ENCODE measurements at places on chromosomes 13 and 19.

- DNase-seq: peak; percentile 53
These were observed 10.1 kb downstream of the FOSB start for GRCh38 chr19:45477713-45478453.

DNA sequence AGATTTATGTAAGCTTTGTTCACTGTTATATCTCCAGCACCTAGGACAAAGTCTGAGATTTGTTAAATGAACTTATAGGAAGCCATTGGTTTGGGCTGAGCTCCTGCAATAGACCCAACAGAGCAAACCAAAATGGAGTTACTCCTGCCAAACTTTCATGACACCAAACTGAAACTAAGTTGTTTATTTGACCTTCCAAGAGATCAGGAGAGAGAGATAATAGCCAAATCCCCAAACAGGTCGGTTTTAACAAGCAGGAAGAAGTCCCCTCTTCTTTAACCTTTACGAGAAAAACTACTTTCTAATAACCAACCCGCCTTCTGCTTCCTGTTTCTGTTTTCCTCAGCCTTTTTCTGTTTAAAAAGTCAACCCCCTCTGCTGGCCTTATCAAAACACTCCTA, 54.9 kb upstream of the ATP12A start:
- DNase-seq: no peak

GRCh38 chr19:49845414-49845813, 5.5 kb upstream of the PTOV1 start:
- no peak for DNase-seq

- no peak for DNase-seq
These were observed 23.9 kb upstream of the URAD start for GRCh38 chr13:28012383-28012782.

GRCh38 chr13:33265607-33266006, 19.9 kb downstream of the STARD13 start:
- no peak for DNase-seq

GRCh38 chr19:7987114-7987768, 18.2 kb downstream of the ELAVL1 start:
- no peak for DNase-seq

GRCh38 chr19:35291259-35291658, 702 bp upstream of the MAG start:
- no peak for DNase-seq

GRCh38 chr13:21066946-21067345, 5.6 kb upstream of the LATS2 start:
- DNase-seq: no peak

DNA sequence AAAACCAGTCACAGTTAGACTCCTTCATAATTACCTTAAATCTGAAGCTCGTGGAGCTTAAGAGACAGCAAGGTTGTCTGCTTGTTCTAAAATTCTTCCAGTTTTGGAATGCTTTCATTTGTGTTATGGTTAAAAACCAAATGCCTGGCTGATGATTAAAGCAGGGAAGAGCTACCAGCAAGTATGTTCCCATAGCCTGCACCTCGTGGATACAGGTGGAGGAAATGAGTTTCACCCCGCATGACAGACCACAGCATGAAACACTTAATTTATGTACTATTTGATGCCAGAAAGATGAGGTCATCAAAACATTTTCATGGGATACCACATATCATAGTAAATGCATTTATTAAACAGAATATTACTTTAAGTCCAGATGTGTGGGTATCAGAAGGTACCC, 416 bp upstream of the DOCK9 start:
- DNase-seq: no peak

- no peak for DNase-seq
These were observed 282.4 kb downstream of the MZT1 start for GRCh38 chr13:72444999-72445398.

DNA sequence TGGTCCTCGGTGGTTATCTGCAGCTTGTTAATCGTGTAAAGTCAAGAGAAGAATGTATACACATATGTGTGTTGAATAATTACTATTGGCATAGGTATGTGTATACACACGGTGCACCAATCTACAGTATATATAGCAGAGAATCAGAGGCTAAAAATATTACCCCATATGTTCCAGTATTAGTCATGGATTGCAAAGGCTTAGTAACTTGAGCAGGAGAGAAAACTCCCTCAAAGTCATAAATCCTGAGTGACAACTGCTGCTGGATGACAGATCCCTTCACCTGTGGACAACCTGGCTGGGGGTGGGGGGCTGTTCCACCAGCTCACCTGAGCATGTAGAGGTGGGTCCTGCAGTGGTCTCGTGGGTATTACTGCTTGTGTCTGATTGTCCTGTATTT, 185.0 kb downstream of the ZNF536 start:
- DNase-seq: no peak

GRCh38 chr13:87302931-87303330, 368.2 kb upstream of the SLITRK5 start:
- DNase-seq: no peak

- peak; percentile 72 for DNase-seq
These were observed 1.5 kb upstream of the RAB3A start for GRCh38 chr19:18205200-18205892.

- no peak for DNase-seq
These were observed at the start of gene SLC15A1 for GRCh38 chr13:98752467-98753290. TSS of gene SLC15A1 (minus strand) at chr13:98752672. CDS start at chr13:98752598, 74 bp downstream.

DNA sequence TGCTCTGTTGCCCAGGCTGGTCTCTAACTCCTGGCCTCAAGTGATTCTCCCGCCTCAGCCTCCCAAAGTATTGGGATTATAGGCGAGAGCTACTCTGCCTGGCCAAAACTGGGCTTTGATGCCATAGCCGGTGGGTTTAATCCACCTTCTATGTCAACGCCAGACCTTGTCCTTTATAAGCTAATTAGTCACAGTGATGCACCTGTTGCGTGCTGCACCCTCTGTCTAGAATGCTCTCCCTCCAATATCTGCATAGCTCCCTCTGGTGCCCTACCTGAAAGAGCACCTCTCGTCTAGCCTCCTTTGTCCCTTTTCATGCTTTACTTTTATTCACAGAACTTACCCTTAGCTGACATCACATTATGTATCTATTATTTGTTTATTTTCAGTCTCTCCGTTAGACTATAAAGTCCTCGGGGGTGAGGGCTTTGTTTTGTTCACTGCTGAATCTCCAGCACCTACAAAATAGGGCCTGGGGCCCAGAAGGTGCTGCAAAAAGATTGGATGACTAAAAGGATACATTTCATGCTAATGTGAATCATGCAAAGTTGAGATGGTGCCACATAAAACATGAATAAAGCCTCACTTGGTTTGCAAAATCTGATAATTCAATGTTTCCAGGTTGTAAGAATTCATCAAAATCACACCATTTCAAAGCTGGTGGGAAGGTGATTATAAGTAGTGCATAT, 148.1 kb downstream of the USP12 start:
- no peak for DNase-seq

- DNase-seq: no peak
These were observed 87.6 kb downstream of the ARHGEF7 start for GRCh38 chr13:111202745-111203144.

DNA sequence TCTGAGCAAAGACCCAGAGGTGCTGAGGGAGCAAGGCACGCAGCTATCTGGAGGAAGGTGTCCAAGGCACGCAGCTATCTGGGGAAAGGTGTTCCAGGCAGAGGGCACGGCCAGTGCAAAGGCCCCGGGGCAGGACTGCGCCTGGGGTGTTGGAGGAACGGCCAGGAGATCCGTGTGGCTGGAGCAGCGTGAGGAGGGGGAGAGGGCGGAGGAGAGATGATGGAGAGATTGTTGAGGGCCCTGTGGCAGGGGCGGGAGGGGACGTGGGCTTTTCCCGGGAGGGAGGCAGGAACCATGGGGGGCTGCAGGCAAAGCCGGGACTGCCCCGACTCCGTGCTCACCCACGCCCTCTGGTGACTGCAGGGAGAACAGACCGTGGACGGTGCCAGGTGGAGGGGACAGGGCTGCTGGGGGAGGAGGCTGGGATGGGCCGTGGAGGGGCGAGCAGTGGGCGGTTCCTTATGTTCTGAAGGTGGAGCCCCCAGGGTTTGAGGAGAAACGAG, 13.3 kb upstream of the MISP start:
- peak; percentile 82 for DNase-seq

DNA sequence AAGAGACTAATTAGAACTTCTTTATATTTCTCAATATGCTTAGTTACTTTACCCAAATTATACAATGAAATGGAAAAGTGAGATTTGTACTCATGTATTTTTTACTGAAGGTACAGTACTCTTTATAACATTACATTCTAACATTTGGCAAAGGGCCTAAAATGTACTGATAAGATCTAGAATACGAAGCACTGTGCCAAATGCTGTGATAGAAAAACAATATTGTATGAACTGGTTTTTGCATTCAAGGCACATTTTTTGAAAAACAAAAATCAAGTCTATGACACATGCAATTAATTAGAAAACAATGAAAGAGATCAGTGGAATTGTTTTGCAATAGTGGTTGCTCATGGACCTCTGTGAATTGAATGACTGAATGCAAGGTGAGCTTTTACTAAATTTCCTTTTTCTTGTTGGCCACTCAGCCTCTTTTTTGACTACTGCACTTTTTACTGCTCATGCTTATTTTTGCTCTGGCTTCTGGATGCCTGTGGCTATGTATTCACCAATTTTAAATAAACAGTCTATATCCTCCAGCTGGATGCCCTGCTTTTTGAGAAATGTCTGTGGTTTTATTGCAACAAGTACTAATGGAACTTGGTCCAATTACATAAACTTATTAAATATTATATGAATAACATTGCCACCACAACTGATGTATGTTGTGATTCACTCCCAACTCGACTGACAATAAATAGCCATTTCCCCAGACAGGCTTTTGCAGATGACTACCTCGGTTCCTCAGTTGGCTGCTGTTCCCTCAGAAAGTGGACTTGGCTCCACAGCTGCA, 41.4 kb upstream of the OBI1 start:
- no peak for DNase-seq

DNA sequence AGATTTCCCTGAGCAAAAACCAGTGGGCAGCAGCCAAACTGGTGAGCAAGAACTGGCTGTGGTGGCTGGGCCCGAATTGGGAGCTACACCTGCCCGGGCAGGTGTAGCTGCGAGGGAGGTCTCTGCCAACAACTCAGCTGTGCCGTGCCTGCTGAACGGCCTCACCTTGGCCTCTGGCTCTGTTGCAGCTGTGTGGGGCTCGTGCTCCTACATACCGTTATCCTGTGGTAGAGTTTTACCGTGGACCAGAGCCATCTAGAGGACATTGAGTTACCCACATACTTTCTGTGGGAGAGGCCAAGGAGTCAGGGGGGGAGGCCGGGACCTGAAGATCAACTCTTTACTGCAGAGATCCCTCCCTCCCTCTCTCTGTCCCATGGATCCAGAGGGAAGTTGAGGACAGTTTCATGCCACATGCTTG, 113.2 kb downstream of the TM9SF2 start:
- DNase-seq: no peak

- no peak for DNase-seq
These were observed 379.4 kb downstream of the KLF12 start for GRCh38 chr13:73754727-73755292.

DNA sequence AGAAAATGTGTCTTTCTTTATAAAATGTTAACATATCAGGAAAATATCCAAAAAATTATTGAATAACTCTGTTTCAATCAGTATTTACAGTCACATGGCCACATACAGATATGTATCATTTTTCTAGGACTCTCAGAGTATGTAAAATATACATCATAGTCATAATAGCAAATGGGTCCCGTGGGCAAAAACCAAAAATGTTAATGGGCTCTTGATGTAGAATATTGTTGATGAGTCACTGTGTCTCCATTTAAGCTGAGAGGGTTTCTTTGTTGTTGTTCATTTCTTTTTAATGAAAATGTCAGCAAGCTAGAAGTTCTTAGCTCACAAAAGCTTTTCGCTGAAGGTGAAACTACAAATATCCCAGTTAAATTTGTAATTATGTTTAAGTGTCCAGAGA, 1713.1 kb upstream of the PCDH20 start:
- DNase-seq: no peak

GRCh38 chr19:7217861-7218260, 76.4 kb downstream of the INSR start:
- no peak for DNase-seq

DNA sequence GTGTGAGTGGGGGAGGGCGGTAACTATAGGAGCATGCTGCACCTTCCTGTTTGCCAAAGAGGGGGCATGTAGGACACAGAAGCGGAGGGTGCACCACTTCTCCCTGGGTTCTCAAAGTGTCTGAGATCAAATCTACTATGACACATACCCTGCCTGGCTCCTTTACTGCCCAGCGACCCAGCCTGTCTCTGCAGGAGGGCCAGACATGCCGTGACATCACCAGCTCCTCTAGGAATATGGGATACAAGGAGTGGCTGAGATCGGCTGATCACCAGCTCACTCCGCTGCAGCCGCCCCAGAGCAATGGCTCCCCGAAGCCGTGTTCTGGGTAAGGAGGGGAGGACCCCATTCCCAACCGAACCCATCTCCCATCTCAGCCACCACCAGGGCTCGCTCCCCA, 16.4 kb upstream of the IGFL1 start:
- no peak for DNase-seq

DNA sequence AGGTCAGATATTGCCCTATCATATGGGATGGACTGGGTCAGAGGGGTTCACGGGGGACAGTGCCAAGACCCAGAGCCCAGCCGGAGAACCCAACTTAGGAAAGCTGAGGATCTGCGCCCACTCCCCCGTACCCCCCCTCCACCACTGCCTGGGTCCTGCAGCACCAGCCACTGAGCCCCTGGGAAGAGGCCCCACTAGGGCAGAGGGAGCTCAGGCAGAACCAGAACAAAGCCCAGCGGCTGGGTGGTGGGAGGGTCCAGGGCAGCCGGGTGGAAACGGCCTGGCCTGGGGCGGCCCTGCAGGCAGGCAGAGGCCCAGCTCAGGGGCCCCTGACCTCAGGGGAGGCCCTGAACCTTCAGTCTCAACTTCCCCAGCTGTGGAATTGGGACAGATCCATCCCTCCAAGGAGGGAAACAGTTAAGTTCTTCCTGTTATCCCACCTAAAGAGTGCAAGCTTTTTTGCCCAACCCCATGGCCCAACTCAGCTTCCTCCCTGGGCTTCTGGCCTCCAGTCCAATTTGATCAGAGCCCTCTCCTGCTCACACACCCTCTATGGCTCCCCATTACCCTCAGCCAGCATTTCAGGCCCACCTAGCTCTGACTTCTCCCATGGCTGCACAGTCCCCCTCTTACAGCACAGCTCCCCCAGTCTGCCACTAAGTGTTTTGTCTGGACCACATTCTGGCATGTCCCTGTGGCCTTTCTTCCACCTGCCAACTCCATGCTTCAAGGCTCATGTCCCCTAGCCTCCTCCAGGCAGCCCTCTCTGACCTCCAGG, 3.1 kb downstream of the NR2F6 start:
- no peak for DNase-seq

GRCh38 chr13:43299374-43299773, 276.0 kb downstream of the DNAJC15 start:
- no peak for DNase-seq

All from stimulated activated CD8-positive, alpha-beta memory T cell treated with anti-CD3 and anti-CD28 coated beads, Interleukin-4, amount 100 ng/mL, for 48 hours (primary cell).